Hematopoietic multipotent progenitor cell treated with erythropoietin and hydrocortisone succinate and interleukin-3 and kit ligand, for 15 days (in vitro differentiated cells): ENCODE measurements at places on chromosomes 1 and 21.

DNA sequence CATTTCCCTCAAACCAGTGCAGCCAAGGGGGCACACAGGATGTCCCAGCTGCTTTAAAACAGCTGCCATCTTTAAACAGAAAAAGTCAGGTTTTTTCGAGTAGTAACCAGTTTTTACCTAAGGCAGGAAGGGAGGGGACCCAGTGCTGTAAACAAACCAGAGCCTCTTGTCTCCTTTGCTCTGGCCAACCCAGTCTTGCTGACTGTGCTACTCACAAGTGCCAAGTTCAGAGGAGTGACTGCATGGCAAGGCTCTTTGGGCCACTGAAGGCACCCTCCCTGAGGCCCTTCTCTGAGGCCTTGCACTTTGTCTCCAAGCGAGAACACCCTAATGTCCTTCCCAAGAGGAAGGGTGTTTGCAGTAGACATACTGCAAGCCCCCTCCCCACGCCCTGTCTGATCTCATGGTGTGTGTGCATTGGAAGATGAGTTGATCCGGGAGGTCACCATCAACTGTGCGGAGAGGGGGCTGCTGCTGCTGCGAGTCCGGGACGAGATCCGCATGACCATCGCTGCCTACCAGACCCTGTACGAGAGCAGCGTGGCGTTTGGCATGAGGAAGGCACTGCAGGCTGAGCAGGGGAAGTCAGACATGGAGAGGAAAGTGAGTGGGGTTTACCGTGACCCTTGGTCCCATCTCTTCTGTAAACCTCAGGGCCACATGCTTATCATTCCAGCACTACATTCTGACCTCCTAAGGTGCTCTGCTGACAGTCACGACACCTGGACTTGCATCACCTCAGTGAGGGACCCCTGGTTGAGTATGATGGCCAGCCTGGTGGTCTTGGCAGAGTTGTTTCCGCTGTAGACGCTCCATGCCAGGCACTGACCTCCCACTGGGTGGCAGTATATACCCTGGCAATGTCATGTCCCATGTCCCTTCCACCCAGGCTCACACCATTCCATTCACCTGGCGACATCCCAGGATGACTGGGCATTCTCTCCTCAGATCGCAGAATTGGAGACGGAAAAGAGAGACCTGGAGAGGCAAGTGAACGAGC lies 4.7 kb downstream of the DNALI1 start:
- DNase-seq: peak; percentile 53

DNA sequence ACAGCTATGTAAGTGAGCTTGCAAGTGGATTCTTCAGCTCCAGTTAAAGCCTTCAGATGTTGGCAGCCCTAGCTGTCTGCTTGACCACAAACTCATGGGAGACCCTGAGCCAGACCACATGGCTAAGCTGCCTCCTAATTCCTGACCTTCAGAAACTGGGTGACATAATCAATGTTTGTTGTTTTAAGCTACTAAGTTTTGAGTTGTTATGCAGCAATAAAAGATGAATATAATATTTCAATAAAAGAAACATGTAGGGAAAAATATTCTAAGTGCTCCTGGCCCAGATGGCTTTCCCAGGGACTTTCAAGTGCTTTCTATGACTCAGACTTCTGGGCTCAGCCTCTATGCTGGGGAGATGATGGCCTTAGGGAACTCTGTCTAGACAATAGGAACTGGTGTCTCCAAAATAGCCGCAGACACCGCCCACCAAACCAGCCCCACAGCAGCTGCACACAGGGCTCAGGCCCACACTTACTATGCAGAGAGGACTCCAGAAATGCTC lies 20.3 kb upstream of the AZIN2 start:
- no peak for DNase-seq

GRCh38 chr1:203720242-203720641 lies 44.7 kb upstream of the LAX1 start:
- no peak for DNase-seq

- DNase-seq: no peak
Observed at GRCh38 chr1:50417507-50417906, 5.7 kb downstream of the DMRTA2 start.

DNA sequence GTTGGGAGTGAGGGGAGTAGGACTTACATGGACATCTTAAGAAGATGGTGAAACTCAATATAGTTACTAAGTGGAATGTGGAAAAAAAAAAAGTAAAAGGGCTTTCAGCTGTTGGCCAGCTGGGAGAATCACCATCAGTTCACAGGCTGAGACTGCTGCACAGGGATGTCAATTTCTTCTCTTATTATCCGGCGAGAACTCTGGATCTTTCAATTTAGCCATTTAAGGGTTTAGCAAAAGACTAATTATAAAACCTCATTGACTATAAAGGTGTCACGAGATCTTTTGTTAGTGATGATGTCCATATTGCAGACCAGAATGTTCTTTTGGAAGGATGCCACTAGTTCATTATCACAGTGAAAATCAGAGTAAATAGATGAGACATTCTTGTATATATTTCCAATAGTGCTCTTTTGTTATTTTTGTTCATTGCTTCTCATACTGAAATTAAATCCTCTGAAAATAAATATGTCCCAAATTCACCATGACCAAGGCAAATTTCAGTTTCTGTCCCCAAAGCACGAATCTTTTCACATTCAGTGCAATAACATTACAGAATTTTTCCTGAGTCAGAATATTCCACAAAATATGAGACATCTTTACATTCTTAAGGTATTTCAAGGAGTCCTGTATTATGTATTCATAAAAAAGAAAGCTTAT lies 266.1 kb downstream of the DNM3 start:
- no peak for DNase-seq

- no peak for DNase-seq
Observed at GRCh38 chr1:235878082-235878811, 11.5 kb upstream of the LYST start.

DNA sequence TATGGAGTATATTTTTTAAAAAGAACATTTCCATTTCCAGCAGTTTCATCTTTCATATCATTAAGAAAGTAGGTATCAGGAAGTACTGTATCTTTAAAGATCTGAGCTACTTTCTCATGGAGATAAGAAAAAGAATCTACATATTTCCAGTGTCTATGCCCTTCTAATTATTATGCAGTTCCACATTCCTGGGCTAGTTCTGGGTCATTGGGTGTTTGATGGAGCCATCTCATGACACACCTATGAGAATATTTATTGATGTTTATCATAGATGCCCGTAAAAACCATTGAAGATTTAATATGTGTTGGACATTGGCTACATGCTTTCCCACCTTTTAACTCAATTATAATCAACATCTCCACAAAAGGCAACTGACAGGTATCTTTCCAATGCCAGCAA lies 21.0 kb downstream of the LCE4A start:
- DNase-seq: no peak

GRCh38 chr1:105686874-105687690 lies 1369.4 kb upstream of the PRMT6 start:
- DNase-seq: no peak

GRCh38 chr21:28699596-28700259 lies 292.9 kb downstream of the LTN1 start:
- no peak for DNase-seq

DNA sequence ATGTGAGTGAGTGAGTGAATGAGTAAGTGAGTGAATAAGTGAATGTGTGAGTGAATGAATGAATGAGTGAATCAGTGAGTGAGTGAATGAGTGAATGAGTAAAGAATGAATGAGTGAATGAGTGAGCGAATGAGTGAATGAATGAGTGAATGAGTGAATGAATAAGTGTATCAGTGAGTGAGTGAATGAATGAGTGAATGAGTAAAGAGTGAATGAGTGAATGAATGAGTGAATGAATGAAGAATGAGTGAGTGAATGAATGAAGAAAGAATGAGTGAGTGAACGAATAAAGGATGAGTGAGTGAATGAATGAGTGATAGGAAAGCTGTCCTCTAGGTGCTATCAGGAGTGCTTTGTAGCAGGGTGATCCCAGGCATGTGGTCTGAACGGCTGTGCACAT lies 35.7 kb downstream of the CFAP74 start:
- no peak for DNase-seq

- DNase-seq: no peak
Observed at GRCh38 chr1:159014851-159015250, 5.1 kb downstream of the IFI16 start.

- no peak for DNase-seq
Observed at GRCh38 chr1:41840592-41841246, 78.0 kb downstream of the HIVEP3 start.

GRCh38 chr21:42633858-42634257 lies 19.6 kb upstream of the PDE9A start:
- DNase-seq: no peak

DNA sequence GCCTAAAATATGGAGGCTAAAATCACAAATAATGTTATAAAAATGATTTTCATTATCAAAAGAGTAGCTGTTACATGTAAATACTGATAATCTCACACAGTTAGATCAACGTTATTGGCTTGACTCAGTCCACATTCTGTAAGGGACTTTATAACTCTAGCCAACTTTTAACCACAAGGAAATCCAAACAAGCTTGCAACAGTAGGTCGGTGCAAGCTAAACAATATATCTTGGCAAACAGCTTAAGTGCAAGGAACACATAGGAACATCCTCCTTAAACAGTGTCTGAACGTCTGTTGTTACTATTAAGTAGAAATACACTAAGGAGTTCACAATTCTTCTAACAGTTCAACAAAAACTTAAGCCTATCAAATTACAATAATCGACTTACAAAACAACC lies 126.7 kb downstream of the EIF4G3 start:
- DNase-seq: no peak

- DNase-seq: no peak
Observed at GRCh38 chr1:168696125-168696760, 32.8 kb downstream of the DPT start.

- no peak for DNase-seq
Observed at GRCh38 chr21:32192291-32193097, 86.4 kb downstream of the MIS18A start.

- no peak for DNase-seq
Observed at GRCh38 chr1:226100436-226101391, 38.2 kb downstream of the H3-3A start.

DNA sequence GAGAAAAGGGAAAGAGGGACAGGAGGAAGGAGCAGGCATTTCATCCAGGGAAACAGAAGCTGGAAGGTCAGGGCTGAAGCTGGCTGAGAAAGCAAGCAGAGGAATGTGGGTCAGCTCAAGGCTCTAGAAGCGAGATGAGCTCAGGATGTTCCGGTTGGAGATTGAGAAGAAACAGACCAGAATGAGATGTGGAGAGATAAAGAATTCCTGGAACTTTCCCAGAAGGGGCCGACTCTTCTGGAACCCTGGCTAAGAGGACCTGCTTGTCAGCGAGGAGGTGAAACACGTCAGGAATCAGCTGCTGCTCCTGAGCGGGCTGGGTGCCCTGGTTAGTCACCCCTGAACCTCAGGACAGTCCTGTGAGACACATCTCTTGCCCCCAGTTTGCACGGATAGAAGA lies 75.9 kb downstream of the HUNK start:
- no peak for DNase-seq

DNA sequence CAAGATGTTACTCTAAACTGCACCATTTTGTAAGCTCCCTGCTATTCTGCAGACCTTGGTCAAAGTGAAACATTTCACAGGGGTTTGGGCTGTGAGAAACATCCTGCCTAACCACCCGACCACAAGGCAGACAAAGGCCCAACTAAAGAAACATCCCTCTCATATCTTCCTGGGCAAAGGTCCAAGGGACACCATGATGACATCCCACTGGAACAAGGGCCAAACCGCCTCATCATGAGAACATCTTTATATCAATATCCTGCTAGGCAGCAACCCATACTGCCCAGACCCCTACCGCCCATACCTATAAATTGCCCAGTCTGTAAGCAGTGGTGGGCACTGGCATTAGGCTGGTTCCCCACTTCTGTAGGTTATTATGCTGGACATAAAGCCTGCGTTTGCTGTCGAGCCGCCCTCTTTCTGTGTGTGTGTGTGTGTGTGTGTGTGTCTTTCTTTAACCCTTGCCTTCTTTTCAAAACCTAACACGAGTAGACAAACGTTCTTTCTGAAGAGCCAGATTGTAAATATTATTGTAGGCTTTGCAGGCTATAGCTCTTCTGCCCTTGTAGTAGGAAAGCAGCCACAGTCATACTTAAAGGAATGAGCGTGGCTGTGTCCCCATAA lies 1.0 kb upstream of the PPIE start:
- no peak for DNase-seq

DNA sequence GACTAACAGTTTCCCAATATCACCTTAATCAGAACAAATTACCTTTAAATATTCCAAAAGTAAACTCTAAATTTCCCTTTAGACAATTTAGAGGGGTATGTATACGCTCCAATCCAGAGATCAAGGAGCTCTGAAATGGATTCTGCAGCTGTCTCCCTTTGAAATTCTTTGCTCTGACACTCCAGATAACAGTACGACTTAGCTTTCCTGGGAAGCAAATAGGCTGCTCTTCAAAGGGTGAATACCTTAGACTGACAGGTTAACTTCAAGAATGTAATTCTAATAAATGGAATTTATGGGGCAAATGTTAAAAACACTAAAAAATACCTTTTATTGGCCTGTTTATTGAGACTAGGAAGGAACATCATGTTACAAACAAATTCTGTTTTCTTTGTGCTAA lies 357.2 kb downstream of the USP25 start:
- DNase-seq: no peak

DNA sequence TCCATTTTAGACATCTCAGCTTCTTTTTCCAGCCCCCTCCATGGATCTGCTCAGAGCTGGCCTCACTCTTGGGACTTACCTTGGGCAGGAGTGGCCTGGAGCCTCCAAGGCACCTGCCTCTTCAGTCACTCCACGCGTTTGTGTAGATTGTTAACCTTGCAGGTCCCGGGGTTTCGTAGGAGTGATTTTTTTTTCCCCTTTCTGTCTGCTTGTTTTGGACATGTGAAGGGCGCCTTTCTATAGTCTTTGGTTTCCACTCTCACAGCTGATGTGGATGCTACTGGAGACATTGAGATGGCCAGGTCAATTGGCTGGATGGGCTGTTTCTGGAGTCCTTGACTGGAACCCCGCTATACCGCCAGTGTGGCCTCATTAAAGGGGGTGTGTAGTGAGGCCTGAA lies 2.0 kb upstream of the SDHB start:
- no peak for DNase-seq

DNA sequence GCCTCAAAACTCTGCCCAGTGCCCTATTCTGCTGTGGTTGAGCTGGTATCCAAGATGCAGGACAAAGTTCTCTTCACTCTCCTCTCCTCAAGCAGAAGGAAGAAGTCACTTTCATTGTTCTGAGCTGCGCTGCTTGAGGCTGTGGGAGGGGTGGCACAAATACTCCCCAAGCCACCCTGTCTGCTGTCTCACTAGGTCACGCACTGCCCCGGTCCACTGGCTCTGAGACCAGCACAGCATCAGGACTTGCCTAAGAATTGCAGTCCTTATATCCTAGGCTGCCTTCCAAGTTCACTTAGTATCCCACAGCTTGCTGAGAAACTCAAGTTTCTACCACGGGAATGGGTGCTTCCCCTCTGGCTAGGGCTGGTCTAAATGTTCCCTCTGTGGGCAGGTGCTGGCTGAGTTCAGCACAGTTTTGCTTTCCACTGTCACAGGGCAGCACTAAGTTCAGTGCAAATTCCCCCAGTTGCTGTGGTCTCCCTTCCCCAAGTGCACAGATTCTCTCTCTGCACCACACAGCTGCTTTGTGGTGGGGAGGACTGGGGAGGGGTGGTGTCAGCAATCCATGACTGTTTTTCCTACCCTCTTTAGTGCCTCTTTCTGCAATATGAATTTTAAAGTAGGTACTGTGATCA lies 32.4 kb downstream of the SLC9C2 start:
- DNase-seq: no peak

- no peak for DNase-seq
Observed at GRCh38 chr1:25460020-25460419, 29.3 kb downstream of the MACO1 start.

GRCh38 chr1:46582972-46583371 lies 21.1 kb downstream of the MKNK1 start:
- DNase-seq: no peak
